Fibroblast of the aortic adventitia (primary cell): ENCODE measurements at places on chromosomes 5 and 9. TPM values are rescaled to one million over a fixed set of nuclear protein-coding genes. Genes with fewer than 3 reads are reported as not detected.

TUBB4B gene
- 21.8 and 195 TPM in 2 replicates for total RNA-seq

GRCh38 chr5:139767960-139768359, 27.6 kb upstream of the PSD2 start:
- no peak for DNase-seq

DNA sequence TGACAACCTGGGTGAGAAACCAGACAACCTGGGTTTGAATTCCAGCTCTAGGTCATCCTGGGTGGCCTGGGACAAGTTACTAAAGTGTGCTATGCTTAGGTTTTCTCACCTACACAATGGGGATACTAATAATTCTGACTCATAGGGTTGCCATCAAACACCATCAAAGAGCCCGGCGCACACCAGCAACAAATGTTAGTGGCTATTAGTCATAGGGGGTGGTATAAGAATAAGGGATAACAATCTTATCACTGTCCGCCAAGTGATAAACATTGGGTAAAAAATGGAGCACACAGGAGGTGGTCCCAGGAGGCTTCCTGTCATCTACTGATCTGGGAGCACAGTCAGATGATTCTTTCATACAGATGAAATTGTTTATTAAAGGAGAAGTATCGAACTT, 61.4 kb upstream of the AFAP1L1 start:
- peak; percentile 66 for DNase-seq

DNA sequence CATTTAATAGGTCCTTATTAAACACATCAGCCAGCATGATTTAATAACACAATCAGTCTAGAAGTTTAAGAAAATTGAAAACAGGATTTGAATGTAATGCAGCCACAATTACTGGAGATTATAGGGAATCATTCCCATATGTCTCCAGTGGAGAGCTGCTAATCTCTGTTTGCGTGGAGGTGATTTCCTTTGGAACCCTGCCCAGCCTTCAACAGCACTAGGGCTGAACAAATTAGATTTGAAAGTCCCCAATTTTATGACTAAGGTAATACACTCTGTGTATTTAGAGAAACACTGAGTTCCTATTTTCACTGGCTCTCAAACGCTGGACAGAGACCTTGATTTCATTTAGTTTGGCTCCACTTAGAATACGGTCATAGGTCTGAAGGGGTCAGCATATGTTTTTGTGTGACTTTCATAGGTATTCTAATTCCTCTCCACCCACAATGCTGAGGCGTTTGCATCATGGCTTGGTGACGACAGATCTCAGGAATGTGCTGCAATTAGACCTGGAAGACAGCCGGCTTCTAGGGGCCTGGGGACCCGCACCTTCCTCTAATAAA, 508.3 kb downstream of the EBF1 start:
- peak; percentile 62 for DNase-seq

DNA sequence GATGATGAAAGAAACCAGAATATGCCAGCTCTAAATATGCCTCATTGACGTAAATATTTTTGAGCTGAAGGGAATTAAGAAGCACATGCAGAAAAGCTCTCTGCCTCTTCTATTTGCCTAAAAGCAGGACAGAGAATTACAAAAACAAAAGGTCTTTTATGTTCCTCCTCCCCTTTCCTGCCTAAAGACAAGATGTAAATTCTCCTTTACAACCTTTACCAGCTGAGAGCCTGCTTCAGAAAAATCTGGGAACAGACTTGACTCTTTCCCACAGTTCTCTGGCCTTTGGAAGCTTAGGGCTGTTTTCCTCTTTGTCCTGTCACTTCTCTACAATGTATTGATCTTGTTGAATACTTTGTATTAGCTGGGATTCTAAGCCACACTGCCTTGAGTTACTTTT, 199.7 kb downstream of the TMC1 start:
- no peak for DNase-seq

DNA sequence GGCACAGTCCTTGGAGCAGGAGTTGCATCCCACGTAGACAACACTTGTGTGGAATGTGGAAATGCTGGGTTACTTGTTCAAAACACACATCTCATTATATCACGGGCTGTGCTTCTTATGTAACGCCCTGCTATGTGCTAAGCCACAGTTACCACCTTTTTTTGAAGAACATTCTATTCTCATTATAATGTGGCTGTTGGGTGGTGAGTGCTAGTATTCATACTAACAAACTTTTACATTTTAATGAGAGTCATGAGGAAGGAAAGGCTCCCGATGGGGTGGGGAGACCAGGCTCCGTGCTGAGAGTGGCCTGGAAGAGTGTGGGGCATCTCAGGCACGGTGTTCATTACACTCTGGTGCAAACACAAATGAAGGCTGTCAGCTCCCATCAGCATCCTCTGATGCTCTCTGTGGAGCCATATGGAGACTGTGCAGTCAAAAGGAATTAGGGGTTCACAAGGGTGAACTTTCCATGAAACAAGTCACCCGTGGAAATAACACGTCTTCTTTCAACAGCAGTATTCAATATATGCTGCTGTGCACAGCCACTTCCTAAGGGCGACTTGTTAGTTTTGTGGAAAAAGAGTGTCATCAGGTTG, 153.1 kb upstream of the RAPGEF1 start:
- no peak for DNase-seq

DNA sequence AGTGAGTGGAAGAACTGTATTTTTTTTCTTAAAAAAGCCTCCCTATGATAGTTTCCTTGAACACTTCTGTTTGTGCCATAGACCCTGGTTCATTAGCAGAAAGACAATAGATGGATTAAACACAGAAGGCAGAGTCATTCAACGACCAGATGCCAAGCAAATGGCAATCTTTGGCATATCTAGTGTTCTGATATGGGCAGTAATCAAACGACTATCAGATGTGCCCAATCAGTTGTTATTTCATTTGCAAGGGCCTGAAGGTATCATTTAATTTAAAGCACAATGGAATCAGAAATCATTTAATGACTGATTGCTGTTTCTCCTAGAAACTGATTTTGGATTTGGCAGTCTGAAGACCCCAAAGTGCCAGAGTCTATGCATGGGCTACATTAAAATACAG, 61.3 kb downstream of the SGCD start:
- no peak for DNase-seq

GRCh38 chr5:56565644-56566043, 249.7 kb upstream of the MAP3K1 start:
- DNase-seq = no peak

HTR1A gene
- total RNA-seq = not detected in 2 replicates

DNA sequence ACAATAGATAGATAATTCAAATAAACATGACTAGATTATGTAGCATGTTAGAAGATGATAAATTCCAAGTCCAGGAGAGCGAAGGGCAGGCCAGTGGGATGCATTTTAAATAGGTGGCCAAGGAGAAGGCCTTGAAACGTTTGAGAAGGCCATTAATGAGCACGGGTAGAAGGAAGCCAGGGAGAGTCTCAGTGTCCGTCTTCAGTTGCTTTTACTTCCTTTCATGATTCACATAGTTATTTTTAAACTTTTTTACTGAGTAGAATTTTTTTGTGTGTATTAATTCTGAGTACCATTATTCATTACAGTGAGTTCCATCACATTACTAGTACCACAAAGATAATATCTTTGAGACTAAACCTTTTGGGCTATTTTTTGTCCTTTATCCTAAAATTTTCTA, 259.2 kb downstream of the ARRDC3 start:
- peak; percentile 27 for DNase-seq
